Kidney epithelial cell (primary cell): ENCODE measurements at places on chromosomes 4 and X. TPM values are rescaled to one million over a fixed set of nuclear protein-coding genes. Genes with fewer than 3 reads are reported as not detected.

- no peak for DNase-seq
Measured at GRCh38 chr4:120773641-120774040, 148.9 kb downstream of the PRDM5 start.

RIPPLY1 gene
- not detected in 2 replicates for total RNA-seq

HNRNPH2 gene
- 44.7 and 51.1 TPM in 2 replicates for total RNA-seq

DNA sequence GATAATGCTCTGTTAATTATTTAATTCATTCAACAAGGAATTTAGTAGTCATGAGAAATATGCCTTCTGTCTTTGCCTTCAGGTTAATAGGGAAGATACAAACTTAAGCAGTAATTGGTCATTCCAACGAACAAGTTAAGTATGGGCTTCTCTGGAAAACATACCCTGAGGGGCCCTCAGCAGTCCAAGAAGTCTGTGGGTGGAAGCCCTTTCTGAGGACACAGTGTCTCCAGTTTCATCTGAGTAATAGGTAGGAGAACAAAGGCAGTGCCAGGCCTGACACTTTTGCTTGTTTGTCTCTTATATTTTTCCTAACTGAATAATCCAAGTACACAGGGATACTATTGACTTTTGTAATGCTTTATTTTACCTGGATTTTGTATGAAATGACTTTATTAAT, 262.5 kb downstream of the FBXW7 start:
- no peak for DNase-seq

DNA sequence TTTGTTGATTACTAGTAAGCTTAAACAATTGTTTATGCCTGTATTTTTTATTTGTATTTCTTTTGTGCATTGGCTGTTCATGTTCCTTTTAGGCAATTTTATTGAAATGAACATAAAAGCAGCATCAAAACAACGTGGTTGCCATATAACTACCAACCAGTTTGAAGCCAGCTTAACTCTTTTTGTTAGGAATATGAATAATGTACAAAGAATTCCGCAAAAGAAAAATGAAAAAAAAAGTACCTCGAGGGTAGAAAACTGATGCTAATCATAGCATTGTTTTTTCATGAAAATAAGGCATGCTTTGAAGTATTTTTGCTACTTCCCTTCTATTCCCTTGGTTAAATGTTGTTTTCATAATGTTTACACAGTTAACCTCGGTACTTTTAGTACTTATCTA, 1024.0 kb upstream of the SLIT2 start:
- DNase-seq = no peak

- DNase-seq = no peak
Measured at GRCh38 chr4:78214078-78214477, 157.0 kb downstream of the FRAS1 start.

- DNase-seq = no peak
Measured at GRCh38 chr4:7540206-7540605, 105.5 kb upstream of the PSAPL1 start.

GRCh38 chr4:3374667-3375066, 67.1 kb upstream of the HGFAC start:
- no peak for DNase-seq

DNA sequence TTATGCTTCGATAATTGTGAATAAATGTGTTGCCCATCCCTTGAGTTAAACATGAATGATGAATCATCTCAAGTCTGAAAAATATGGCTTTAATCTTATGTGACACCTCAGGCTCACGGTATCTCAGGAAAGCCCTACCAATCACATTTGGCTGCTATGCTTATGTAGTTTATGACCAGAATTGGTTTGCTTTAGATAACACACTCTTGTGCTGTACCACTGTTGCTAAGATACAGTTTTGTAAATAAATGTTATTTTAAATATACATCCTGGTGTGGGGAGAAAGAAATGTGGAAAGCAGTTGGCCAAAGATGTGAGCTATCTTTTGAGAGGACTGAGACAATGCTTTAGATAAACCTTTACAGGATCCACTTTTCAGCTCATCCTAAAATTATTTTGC, 63.2 kb downstream of the NPY1R start:
- DNase-seq = no peak

DNA sequence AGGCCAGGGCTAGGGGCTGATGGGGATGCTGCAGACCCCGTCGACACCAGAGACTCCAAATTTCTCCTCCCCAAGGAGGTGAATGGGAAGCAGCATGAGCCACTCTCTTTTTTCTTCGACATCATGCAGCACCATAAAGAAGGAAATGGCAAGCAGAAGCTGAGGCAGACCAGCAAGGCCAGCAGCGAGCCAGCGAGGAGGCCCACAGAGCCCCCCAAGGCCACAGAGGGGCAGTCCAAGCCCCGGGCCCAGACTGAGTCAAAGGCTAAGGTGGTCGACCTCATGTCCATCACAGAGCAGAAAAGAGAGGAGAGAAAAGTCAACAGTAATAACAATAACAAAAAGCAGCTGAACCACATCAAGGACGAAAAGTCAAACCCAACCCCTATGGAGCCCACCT, 56.1 kb downstream of the TNIP2 start:
- DNase-seq = no peak

DNA sequence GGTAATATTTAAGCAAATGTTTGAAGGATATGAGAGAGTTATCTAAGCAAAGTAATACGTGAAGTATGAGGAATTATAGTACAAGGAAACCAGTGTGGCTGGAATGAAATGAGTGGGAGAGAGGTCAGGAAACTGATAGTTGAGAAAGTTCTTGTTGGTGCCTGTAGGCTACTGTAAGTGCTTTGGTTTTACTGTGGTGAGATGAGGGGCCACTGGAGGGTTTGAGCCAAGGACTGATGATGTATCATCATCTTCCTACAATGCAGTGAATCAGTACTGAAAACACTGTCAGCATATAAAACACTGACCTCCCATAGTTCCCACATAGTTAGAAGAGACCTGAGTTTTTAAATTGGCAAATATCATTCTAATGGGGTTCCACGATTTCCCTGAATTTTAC, 367.5 kb upstream of the CTSO start:
- peak; percentile 48 for DNase-seq

GRCh38 chr4:55618546-55619143, 17.5 kb downstream of the NMU start:
- no peak for DNase-seq

- no peak for DNase-seq
Measured at GRCh38 chr4:107974523-107974922, 15.2 kb upstream of the HADH start.

DNA sequence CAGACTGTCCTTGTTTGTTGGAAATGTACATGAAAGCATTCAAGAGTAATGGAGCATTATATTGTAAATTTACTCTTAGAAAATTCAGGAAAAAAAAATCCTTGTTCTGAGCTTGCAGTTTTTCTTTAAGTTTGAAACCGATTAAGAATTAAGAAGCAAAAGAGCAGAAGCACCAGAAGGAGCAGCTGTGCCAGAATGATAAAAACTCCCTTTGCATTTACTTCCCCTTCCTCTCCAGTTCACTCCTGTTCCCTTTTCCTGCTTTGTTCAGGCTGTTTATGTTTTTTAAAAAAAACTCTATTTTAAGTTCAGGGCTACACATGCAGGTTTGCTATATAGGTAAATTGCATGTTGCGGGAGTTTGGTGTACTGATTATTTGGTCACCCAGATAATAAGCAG, 90.3 kb downstream of the ATOH1 start:
- no peak for DNase-seq

DNA sequence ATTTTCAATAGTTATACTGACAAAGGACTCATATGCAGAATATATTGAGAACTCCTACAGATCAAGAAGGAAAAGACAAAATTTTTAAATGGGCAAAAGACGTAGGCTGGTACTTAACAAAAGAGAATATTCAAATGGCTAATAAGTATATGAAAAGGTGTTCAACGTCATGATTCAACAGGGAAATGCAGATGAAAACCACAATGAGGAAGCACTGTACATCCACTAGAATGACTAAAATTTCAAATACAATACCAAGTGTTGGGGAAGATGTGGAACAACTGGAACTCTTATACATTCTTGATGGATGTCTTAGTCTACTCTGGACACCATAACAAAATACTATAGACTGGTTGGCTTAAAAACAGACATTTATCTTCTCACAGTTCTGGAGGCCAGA, 1.3 kb upstream of the MRFAP1L1 start:
- DNase-seq = no peak

DNA sequence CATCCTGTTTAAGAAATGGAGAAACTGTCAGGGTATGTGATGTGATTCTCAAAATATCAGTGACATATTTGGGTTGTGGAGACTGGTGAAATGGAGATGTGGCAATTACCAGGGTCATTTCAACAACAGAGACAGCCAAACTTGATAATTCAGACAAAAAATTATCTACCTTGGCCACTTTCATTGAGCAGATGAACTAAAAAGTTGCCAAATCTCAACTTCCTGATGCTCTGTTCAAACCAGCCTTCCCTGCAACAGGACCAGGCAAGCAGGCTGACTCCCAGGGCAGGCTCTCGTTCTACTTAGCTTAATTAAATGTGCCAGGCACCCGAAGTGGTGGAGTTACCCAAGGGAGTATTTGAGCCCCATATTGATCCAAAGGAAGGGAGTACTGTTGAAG, 199.6 kb downstream of the AFF2 start:
- no peak for DNase-seq

FAM50A gene
- 79.1 and 80.0 TPM in 2 replicates for total RNA-seq

GRCh38 chr4:77819404-77819842, 255 bp upstream of the CNOT6L start:
- no peak for DNase-seq

DNA sequence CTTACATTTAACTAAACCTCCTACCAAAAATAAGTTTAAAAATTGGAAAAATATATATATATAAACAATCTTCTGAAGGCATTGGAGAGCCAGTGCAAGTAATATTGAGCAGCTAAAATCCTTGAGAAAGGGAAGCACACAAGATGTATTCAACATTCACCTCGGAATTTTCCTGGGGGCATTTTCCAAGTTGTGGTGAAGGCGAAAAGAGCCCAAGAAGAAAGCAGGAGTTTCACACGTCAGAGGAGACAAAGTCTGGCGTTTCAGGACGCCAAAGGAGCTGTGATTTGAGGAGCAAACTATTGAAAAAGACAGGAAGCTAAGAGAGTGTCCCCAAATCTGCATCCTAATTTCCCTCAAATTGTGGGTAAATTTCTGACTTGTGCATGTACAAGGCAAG, 9.1 kb upstream of the GASK1B start:
- no peak for DNase-seq

TIGD4 gene
- 0.14 and 0.29 TPM in 2 replicates for total RNA-seq
